ENCODE measurements at places on chromosomes 7 and 10.

DNA sequence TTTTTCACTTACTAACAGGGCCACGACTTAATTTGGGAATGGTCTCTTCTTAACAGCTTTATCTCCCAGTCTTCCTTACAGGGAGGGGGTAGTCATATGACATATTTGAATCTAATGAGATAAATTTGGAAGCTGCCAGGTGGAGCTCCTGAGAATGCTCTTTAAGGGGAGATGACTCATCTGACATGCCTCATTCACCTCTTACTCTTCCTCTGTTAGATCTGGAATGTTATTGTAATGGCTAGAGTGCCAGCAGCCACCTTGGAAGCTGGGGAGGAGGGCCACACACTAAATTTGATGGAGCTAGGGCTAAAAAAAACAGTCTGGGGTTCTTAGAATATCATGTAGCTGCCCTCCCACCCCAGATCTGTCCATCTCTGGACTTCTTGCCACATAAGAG is 22.7 kb downstream of the HECW1 start:
- no peak for DNase-seq

DNA sequence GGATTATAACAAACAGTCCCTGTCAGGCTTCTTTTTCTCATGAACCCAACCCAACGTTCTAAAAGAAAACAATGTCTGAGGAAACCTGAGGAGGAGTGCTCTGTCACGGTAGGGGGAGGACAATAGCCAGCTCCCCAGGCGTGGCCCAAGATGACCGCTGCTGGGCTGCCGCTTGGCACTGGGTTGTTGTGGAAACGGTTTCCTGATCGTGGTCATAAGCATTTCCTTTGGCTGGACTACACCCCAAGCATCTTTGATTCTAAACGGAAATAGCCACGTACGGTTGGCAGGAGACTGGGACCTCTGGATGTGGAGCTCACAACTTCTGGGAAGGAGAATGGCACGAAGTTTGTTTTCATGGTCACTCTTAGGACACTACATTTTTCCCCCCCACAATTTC is 30.4 kb upstream of the DMBT1 start:
- DNase-seq = no peak

GRCh38 chr7:65295409-65295808 is 78.2 kb upstream of the ZNF92 start:
- DNase-seq = no peak

GRCh38 chr7:149796287-149796860 is 23.0 kb upstream of the ZNF467 start:
- DNase-seq = no peak

DNA sequence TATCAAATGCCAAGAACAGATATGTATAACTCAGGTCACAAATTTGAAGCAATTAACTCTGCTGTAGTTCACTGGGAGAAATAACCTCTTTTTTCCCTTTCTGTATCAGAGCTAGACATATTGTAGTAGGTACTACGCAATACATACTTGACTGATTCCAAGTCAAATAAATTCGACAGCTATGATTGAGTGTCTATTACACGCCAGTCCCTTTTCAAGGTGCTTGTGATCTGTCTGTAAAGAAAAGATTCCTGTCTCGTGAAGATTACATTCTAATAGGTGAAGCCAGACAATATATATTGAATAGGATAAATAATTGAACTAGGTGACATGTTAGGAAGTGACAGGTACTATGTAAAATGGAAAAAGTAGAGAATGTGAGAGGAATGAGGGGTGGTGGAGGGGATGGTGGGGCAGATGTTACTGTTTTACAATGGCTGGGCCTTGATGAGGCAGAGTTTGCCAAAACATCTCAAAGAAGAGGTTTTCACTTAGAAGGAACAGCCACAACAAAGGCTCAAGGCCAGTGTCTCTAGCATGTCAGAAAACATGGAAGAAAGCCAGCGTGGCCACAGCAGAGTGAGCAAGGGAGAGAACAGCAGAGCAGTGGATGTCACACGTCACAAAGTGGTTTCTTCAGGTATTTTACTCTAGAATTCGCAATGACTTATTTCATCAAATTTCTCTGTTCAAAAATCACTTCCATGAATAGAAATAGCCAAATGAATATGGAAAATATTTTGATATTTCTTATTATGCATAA is 282.6 kb upstream of the CACNA2D1 start:
- DNase-seq = no peak

DNA sequence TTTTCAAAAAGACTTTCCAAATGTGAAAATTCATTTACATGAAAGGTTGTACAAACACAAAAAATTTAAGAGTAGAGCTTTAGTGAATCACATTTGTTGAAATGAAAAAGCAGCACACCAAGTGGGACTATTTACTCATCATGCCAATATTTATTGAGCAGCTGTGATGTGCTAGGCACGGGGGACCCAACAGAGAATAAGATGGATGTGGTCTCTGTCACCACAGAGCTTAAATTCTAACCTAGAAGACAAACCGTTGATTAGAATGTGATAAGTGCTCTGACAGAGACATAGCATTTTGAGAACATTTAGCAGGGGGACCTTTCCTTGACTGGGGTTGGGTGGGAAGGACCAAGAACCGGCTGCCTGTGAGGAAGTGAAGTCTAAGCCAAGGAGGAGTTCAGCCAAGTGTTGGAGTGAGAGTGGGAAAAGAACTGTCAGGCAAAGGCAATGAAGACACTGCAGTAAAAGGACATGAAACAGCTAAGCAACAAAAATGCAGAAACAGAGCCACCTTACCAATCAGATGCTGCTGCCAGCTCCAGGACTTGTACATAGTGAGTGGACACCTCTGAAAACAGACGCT is 19.1 kb downstream of the ADAM12 start:
- no peak for DNase-seq

DNA sequence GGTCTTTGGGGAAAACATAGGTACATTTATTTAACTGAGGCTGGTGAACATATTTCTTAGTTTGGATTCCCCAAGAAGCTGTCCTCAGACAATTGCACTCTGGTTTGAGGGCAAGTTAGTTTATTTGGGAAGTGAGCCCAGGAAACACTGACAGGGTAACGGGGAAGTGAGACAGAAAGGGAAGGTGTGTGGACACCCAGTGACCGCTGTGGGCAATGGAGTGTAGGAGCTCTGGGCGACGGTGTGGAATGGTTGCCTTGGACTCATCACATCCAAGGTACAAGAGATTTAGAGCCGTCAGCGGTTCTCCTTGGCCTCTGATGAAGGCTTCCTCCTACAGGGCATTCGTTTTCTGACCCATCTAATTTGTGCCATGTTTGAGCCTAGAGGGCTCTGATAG is 7.1 kb downstream of the MRC1 start:
- no peak for DNase-seq

Data from activated CD4-positive, alpha-beta T cell treated with anti-CD3 and anti-CD28 coated beads for 48 hours (primary cell).